ENCODE measurements at places on chromosomes 4 and X.

- peak; percentile 50 for DNase-seq
Measured at GRCh38 chr4:129326571-129327460, 230.9 kb downstream of the C4orf33 start.

DNA sequence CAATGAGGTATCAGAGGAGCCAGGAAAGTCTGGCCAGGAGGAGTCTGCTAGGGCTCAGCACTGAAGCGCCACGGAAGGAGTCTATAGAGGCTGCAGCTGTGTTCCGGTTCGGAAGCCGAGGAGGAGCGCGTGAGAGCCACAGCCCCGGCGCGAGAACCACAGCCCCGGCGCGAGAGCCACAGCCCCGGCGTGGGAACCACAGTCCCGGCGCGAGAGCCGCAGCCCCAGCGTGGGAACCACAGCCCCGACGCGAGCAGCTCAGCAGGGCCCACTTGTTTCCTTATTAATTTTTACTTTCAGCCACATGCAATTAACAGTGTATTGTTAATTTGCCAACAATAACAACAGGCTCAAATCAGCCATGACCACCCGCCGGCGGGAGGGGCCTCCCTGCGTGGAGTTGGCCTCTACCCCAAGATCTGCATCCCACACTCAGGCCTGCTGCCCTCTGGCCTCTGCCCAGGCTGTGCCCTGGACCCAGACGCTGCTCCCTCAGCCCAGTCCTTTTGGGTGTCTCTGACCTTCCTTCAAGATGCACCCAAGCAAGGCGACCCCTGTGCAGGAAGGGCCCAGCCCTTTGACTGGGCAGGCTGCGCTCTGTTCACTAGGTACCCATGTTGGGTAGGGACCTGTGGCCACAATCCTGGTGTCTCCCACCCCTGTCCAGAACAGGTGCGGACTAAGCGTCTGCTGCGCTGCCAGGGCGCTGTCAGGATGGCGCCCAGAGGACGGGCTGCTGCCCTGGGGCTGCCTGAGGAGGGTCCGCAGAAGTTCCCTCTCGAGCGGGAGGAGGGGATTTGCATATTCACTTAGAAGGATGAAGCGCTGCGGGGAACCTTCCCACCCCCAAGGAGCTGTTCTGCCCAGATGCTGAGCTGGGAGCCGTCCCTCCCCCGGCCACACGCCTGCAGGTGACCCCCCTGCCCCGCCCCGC is 113.8 kb downstream of the ADRA2C start:
- no peak for DNase-seq

- DNase-seq = no peak
Measured at GRCh38 chr4:109497511-109497910, 62.5 kb upstream of the MCUB start.

GRCh38 chr4:99400831-99401230 is 34.3 kb downstream of the ADH7 start:
- DNase-seq = no peak

- no peak for DNase-seq
Measured at GRCh38 chr4:181952478-181952877, 290.7 kb upstream of the TENM3 start.

GRCh38 chrX:30822764-30823163 is 66.3 kb downstream of the TAB3 start:
- no peak for DNase-seq

DNA sequence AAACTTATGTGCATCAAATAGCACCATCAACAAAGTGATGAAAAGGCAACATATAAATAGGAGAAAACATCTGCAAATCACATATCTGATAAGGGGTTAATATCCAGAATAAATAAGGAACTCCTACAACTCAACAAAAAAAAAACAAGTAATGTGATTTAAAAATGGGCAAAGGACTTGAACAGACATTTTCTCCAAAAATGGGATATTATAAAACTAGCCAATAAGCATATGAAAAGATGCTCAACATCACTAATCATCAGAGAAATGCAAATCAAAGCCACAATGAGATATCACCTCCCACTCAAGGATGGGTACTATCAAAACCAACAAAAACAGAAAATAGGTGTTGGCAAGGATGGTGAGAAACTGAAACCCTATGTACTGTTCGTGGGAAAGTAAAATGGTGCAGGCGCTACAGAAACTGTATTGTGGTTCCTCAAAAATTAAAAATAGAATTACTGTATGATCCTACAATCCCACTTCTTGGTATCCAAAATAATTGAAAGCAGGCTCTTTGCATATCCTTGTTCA is 2.4 kb downstream of the DNAJB14 start:
- DNase-seq = no peak

Data from suppressor macrophage treated with lipopolysaccharide for 1 hour (primary cell).